ENCODE measurements at places on chromosomes 11 and 22.

DNA sequence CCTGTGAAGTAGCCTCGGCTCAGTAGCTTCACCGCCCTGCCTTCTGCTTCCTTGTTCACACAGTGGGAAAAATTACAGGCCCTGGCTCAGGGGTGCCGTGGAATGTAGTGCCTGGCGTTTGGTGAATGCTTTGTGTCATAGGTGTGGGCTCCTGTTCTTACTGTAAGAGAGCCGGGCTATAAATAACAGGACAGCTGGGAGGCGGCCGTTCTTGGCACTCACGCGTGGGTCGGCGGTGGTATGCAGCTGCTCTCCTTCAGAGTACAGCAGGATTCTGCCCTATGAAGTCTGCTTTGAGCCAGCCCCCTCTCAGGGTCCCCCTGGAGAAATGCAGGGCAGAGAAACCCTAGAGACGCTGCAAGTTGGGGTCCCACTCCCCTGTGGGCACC is 84.2 kb downstream of the CTTN start:
- H3K4me3 ChIP-seq, result no peak overlapping the region
- no peaks in the 10 kb centered on the region for H3K36me3 ChIP-seq
- no peak for DNase-seq
- no peaks in the 10 kb centered on the region for H3K27me3 ChIP-seq
- H3K4me1 ChIP-seq, result peaks cover 9% of the 10 kb centered on the region

GRCh38 chr11:119590651-119591351 is 138.2 kb downstream of the NECTIN1 start:
- DNase-seq, result peak; percentile 56
- H3K27ac ChIP-seq, result no peak overlapping the region
- H3K4me1 ChIP-seq, result peaks cover 4% of the 10 kb centered on the region

DNA sequence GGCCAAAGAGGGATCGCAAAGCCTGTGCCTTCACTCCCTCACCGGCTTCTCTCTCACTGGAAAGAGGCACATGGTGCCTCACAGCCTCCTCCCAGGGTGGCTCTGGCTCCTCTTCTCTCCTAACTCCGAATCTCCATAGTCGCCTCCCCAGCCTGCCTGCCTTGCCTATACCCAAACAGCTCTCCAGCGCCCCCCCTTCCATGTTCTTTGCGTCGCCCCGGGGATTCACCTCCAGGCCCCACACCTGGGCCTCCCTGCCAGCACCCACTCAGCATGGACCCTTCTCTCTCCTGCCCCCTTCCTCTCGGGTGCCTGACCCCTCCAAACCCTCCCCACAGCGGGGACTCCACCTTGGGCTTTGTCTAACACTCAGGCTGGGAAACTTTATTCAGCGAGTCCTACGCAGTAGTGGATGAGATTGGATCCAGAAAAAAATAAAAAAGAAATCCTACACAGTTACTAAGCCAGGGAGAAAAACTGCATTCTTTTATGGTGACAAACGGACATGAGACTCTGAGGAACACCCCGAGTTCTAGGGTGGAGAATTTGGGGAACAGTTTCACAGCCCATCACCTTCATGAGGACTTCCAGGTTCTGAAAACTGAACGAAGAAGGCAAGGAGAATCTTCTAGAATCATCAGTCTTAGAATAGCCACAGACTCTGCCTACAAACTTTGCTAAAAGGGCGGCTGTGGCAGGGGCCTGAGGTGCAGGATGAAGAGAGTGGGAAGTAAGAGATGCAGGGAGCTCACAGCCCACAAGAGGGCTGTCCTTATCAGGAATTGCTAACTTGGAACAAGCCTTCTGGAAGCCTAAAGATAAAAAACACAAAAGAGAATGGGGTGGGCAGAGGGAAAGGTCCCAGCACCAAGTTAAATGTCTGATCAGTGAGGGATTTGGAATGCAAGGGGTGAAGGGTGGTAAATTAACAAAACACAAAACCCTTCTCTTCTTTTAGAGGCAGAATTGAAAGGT is 5.3 kb downstream of the PPM1F start:
- no peaks in the 10 kb centered on the region for H3K27me3 ChIP-seq
- DNase-seq, result peak; percentile 68
- H3K36me3 ChIP-seq, result peaks cover 22% of the 10 kb centered on the region
- H3K4me1 ChIP-seq, result peaks cover 60% of the 10 kb centered on the region
- no peak overlapping the region for H3K4me3 ChIP-seq

GRCh38 chr22:43222262-43222661 is 35.3 kb upstream of the TTLL12 start:
- DNase-seq, result no peak
- no peaks in the 10 kb centered on the region for H3K36me3 ChIP-seq
- H3K4me1 ChIP-seq, result peaks cover 7% of the 10 kb centered on the region
- no peaks in the 10 kb centered on the region for H3K27me3 ChIP-seq
- no peak overlapping the region for H3K4me3 ChIP-seq

GRCh38 chr11:74871037-74871436 is 77.9 kb downstream of the XRRA1 start:
- H3K4me1 ChIP-seq, result no peaks in the 10 kb centered on the region
- H3K27ac ChIP-seq, result no peak overlapping the region
- no peak overlapping the region for H3K4me3 ChIP-seq
- H3K27me3 ChIP-seq, result no peaks in the 10 kb centered on the region

- peaks cover 21% of the 10 kb centered on the region for H3K4me1 ChIP-seq
- no peaks in the 10 kb centered on the region for H3K36me3 ChIP-seq
- H3K27ac ChIP-seq, result no peak overlapping the region
- H3K27me3 ChIP-seq, result no peaks in the 10 kb centered on the region
- DNase-seq, result no peak
- no peak overlapping the region for H3K4me3 ChIP-seq
Observed at GRCh38 chr11:110019675-110020074, 73.5 kb upstream of the ZC3H12C start.

DNA sequence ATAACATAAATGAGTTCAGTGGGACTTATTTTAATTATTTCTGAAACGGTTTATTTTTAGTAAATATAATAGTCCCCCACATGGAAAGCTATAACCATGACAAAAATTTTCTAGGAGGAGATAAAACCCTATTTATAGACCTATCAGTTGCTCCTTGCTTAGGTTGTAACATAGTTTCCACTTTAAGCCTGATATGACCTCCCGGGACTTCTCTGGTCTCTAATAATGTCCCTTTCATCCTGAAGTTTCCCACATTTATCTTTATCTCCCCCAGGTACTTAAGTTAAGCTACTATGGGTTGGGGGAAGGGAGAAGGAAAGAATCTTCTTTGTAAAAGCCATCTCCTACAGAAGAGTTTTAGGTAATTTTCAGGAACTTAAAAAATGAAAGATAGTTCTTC is 117.7 kb downstream of the RBFOX2 start:
- no peaks in the 10 kb centered on the region for H3K27me3 ChIP-seq
- H3K4me1 ChIP-seq, result peaks cover 51% of the 10 kb centered on the region
- H3K27ac ChIP-seq, result peak overlapping the region; percentile 37
- DNase-seq, result no peak

DNA sequence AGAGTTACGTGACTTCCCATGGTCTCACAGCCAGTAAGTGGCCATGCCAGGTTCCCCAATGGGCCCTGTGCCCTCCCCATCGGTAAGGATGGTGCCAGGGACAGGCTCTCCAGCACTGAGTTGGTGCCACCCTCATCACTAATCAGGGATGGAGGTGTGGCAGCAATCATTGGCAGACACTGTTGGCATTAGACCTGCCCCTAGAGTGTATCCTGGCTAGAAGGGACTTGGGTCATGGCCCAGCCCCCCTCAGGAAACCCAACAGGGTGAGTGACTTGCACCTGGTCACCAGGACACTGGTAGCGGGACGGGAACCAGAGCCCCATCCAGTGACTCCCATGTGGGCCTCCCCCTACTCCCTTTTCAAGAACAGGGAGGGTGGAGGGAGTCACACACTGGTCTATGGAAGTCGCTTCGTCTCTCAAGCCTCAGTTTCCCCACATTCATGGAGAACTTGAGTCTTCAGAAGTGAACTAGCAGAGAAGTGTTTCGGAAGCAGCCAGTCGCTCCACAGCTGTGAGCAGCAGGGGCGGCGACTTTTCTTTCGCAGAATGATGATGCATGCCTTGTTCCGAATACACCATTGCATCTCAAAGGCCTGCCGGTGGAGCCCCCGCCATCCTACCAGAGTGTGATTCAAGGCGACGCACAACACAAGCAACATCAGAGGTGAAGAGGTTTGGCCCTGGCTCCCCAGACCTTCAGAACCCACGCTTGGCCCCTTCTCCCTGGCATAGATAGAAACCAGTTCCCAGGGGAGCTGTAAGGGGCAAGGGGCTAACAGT is 12.9 kb downstream of the MS4A10 start:
- H3K27me3 ChIP-seq, result peaks cover 17% of the 10 kb centered on the region
- no peak for DNase-seq

GRCh38 chr22:44089717-44090570 is 65.8 kb downstream of the PARVB start:
- no peaks in the 10 kb centered on the region for H3K4me1 ChIP-seq
- H3K27me3 ChIP-seq, result no peaks in the 10 kb centered on the region
- H3K4me3 ChIP-seq, result no peak overlapping the region
- DNase-seq, result no peak

- no peak overlapping the region for H3K27ac ChIP-seq
- H3K36me3 ChIP-seq, result no peaks in the 10 kb centered on the region
Observed at GRCh38 chr11:134030853-134031252, 38.0 kb upstream of the JAM3 start.

GRCh38 chr11:106466521-106467080 is 389.1 kb downstream of the AASDHPPT start:
- H3K4me3 ChIP-seq, result no peak overlapping the region
- DNase-seq, result peak; percentile 16
- H3K27me3 ChIP-seq, result peaks cover 29% of the 10 kb centered on the region
- H3K36me3 ChIP-seq, result no peaks in the 10 kb centered on the region
- peaks cover 3% of the 10 kb centered on the region for H3K4me1 ChIP-seq
- no peak overlapping the region for H3K27ac ChIP-seq

DNA sequence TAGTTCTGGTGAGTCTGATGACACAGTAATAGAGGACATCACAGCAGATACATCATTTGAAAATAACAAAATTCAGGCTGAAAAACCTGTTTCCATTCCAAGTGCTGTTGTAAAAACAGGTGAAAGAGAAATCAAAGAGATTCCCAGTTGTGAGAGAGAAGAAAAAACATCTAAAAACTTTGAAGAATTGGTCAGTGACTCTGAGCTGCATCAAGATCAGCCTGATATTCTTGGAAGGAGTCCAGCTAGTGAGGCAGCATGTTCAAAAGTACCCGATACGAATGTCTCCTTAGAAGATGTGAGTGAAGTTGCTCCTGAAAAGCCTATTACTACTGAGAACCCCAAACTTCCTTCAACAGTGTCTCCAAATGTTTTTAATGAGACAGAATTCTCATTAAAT is 38.7 kb downstream of the RTN3 start:
- no peaks in the 10 kb centered on the region for H3K27me3 ChIP-seq
- no peak overlapping the region for H3K4me3 ChIP-seq
- DNase-seq, result no peak
- H3K27ac ChIP-seq, result no peak overlapping the region
- H3K4me1 ChIP-seq, result peaks cover 8% of the 10 kb centered on the region

DNA sequence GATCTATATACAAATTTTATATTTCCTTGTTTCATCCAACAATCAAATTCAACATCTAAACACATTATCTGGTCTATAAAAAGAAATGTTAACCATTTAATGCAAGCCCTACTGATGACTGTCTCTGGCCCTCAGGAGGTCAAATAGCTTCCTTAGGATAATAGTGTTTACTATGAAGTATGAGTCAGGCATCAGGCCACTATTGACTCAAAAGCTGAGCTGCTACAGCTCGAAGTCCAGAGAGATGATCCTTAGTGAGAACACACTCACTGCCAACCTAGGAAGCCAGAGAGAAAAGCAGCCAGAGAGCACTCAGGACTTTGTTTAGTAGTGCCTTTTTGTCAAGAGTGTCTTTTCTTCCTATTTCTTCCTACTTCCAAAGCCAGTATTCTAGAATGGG is 171.8 kb downstream of the SOX6 start:
- peaks cover 34% of the 10 kb centered on the region for H3K4me1 ChIP-seq
- no peaks in the 10 kb centered on the region for H3K36me3 ChIP-seq
- peak; percentile 25 for DNase-seq
- no peak overlapping the region for H3K27ac ChIP-seq
- no peaks in the 10 kb centered on the region for H3K27me3 ChIP-seq
- no peak overlapping the region for H3K4me3 ChIP-seq

GRCh38 chr11:12224537-12224893 is 114.1 kb downstream of the MICAL2 start:
- H3K4me1 ChIP-seq, result no peaks in the 10 kb centered on the region
- DNase-seq, result no peak
- no peak overlapping the region for H3K4me3 ChIP-seq
- H3K27me3 ChIP-seq, result no peaks in the 10 kb centered on the region
- no peaks in the 10 kb centered on the region for H3K36me3 ChIP-seq

DNA sequence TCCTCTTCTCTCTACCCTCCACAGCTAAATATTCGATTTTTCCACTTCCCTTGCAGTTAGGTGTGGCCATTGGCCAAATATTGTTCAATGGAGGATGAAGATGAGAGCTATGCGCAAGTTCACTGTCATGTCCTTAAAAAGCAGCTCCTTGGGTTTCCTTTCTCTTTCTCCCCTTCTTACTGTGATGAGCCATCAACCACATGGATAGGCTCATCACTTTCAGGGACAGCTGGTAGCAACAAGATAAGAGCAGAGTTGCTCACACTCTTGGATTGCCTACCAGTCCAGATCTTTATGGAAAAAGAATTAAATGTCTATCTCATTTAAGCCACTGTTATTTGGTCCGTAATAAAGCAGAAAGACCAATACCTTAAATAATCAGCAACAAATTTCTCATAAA is 377.0 kb downstream of the DDX10 start:
- DNase-seq, result no peak
- H3K4me3 ChIP-seq, result no peak overlapping the region
- no peaks in the 10 kb centered on the region for H3K4me1 ChIP-seq
- H3K27me3 ChIP-seq, result no peaks in the 10 kb centered on the region

GRCh38 chr11:72350752-72351151 is 83.6 kb downstream of the CLPB start:
- no peak for DNase-seq
- H3K4me3 ChIP-seq, result no peak overlapping the region
- H3K36me3 ChIP-seq, result no peaks in the 10 kb centered on the region
- peaks cover 5% of the 10 kb centered on the region for H3K4me1 ChIP-seq

- H3K36me3 ChIP-seq, result no peaks in the 10 kb centered on the region
- DNase-seq, result peak; percentile 75
- H3K4me1 ChIP-seq, result peaks cover 46% of the 10 kb centered on the region
- peak overlapping the region; percentile 12 for H3K4me3 ChIP-seq
- peak overlapping the region; percentile 94 for H3K27ac ChIP-seq
Observed at GRCh38 chr11:100948936-100949335, 180.7 kb downstream of the PGR start.

GRCh38 chr11:74783241-74783871 is 34.7 kb downstream of the RNF169 start:
- no peaks in the 10 kb centered on the region for H3K4me1 ChIP-seq
- no peak overlapping the region for H3K4me3 ChIP-seq
- DNase-seq, result no peak

- H3K27me3 ChIP-seq, result no peaks in the 10 kb centered on the region
- H3K27ac ChIP-seq, result peak overlapping the region; percentile 91
Observed at GRCh38 chr11:5684036-5684645, 733 bp downstream of the TRIM5 start.

- H3K4me3 ChIP-seq, result no peak overlapping the region
- H3K27me3 ChIP-seq, result no peaks in the 10 kb centered on the region
- H3K36me3 ChIP-seq, result peaks cover 5% of the 10 kb centered on the region
- no peak overlapping the region for H3K27ac ChIP-seq
- DNase-seq, result no peak
- peaks cover 8% of the 10 kb centered on the region for H3K4me1 ChIP-seq
Observed at GRCh38 chr22:45202333-45203149, 38.2 kb downstream of the KIAA0930 start.
